Left colon (tissue), 2 donors: ENCODE measurements at places on chromosomes 1 and 21. TPM values are rescaled to one million over a fixed set of nuclear protein-coding genes. Genes with fewer than 3 reads are reported as not detected.
A peak's percentile ranks its signal among the peaks of the same experiment; 100 is the strongest.

Gene KCND3
- 3.0 TPM for total RNA-seq

Gene ETNK2
- total RNA-seq, result 1.7 TPM

Gene TNNI3K
- not detected for total RNA-seq

Gene PLPPR4
- 0.12 TPM for total RNA-seq

Gene NUP210L
- total RNA-seq, result not detected

Gene LYPLA2
- total RNA-seq, result 97.2 TPM

Gene FAM151A
- total RNA-seq, result 7.8 TPM

Gene CASQ1
- total RNA-seq, result not detected

Gene ZMYND12
- 1.2 TPM for total RNA-seq

Gene KAZN
- total RNA-seq, result 11.4 TPM

Gene MAP3K21
- 16.3 TPM for total RNA-seq

Gene SLC30A10
- 11.3 TPM for total RNA-seq

GRCh38 chr1:79693441-79694114, 687.0 kb upstream of the ADGRL4 start:
- no peak for DNase-seq

DNA sequence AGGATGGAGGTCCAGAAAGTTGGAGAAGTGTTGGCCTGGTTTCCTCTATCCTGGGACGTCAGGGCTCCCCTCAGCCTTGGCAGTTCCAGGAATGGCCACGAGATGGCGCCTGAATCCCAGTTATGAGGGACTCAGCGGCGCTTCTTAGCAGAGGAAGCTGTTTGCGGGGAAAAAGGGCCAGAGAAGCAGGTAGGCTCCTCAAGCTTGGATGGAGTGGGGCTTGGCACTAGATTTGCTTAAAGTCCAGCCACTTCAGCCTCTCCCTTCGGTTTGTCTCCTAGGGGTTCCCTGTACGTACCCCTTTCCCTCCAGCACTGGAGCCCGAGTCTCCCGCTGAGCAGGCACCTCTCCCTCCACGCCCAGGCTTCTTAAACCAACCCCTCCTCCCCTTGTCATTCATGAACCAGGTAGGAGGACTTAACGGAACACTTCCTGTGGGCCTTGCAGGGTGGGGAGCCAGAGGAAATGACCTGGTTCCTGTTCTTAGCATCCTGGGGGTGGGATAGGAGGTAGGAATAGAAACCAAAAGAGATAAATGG, 32.0 kb upstream of the TENT5B start:
- DNase-seq, result peak; percentile 92

- DNase-seq, result peak; percentile 33
Observed at GRCh38 chr1:205569411-205570172, 62.2 kb downstream of the ELK4 start.

GRCh38 chr1:178724376-178724727, 692 bp upstream of the RALGPS2 start:
- no peak for DNase-seq

DNA sequence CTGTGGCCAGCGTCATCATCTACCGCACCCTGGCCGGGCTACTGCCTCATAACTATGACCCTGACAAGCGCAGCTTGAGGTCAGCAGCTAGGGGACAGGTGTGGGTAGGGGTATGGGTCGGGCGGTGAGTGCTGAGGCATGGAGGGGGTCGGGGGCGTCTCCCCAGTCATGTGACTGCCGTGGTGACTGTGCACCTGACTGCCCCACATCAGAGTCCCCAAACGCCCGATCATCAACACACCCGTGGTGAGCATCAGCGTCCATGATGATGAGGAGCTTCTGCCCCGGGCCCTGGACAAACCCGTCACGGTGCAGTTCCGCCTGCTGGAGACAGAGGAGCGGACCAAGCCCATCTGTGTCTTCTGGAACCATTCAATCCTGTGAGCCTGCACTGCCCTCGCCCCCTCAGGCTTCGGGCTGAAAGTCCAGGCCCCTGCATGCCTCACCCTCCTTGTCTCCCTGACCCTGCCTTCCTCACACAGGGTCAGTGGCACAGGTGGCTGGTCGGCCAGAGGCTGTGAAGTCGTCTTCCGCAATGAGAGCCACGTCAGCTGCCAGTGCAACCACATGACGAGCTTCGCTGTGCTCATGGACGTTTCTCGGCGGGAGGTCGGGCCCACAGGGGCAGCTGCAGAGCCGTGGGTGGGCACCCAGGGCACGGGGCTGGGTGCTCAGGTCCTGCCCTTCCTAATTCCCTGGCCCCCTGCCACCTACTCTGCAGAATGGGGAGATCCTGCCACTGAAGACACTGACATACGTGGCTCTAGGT, 13.5 kb downstream of the PSRC1 start:
- DNase-seq, result no peak

DNA sequence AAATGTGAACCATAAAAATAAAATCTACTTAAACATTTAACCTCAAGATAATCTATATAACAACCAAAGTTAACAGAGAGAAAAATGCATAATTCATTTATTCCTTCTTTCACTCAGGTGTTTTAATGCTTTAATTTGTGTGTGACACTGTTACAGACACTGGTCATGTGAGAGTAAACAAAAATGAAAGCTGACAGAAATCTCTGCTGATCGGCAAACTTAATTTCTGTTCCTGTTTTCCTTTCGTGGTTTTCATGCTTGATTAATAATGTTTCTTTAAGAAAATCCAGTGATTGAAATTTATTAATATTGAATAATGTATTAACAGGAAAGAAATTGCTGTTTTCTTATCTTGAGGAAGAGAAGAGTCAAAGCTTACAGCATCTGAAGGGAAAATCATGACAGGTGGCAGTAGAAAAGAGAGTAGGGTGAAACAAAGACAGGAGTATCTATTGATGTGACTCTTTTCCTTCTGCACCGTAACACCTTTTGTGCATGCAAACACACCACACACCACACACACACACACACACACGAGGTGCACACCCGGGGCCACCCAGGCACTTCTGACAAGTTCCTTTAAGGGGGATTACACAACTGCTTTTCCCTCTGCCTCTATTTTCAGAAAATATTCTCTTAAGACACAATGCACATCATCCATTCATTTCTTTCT, 1.6 kb downstream of the OR2AK2 start:
- no peak for DNase-seq

- DNase-seq, result no peak
Observed at GRCh38 chr1:97034651-97035050, 313.1 kb downstream of the PTBP2 start.

DNA sequence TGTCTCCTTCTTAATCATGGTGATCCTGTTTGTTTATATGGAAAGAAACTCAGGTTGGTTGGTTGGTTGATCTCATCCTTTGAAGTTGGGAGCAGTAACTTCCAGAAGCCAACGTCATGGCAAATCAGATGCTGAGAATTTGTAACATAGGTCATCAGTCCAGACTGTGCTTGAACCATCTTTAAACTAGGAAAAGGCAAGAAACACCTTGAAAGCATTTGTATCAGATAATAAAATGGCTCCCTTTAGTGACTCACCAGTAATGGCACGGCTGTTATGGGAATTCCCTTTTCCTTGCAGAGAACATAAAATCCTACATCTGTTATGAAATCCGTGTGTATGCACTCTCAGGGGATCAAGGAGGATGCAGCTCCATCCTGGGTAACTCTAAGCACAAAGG, 58.1 kb downstream of the SERBP1 start:
- DNase-seq, result no peak

DNA sequence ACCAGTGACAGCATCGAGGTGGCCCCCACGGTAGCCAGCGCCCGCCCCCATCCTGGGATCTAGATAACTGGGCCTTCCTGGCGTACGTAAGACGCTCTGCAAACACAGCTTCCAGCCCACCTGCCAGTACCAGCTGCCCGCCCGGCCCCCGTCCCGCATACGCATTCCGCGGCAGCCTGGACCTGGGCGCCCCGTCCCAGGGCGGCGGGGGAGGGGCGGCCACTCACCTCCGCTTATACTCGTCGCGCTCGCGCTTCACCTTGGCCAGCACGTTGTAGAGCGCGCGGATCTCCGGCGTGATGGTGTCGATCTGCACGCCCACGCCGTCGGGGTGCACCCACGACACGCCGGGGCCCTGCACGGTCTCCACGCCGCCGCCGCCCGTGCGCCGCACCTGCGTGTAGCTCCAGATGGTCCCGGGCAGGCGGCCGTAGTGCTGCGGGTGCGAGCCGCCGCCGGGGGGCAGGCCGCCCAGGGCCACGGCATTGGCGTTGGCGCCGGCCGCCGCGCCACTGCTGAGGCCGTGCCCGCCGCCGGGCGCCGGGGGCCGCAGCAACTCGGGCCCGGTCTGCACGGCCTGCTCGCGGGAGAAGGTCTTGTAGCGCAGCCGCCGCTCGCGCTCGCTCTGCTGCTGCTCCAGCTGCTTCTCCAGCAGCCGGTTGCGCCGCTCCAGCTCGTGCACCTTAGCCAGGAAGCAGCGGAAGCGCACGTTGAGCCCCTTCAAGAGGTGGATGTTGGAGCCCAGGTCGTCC, 859 bp downstream of the IFFO2 start:
- DNase-seq, result peak; percentile 44

DNA sequence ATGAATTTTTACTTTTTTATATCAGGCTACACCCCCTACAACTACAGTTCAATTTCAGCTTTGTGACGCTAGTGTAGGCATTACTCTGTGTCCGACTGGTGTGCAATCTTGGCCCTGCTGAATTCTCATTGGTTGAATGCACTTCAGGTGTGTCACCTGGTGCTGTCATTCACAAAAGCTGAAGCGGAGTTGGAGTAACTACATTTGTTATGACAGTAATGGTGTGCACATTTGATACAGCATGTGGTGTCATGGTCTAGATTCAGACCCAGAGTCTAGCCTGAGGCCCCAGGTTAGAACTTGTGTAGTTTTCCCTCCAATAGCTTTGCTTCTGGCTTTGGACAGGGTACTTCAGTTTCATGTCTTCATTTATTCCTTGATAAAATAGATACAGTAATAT, 88.7 kb downstream of the C1orf94 start:
- DNase-seq, result no peak

- no peak for DNase-seq
Observed at GRCh38 chr1:228345201-228345930, 61.3 kb downstream of the TRIM11 start.

- DNase-seq, result no peak
Observed at GRCh38 chr1:240866724-240867123, 254.8 kb upstream of the GREM2 start.

- no peak for DNase-seq
Observed at GRCh38 chr21:42609811-42610210, 43.6 kb upstream of the PDE9A start.

DNA sequence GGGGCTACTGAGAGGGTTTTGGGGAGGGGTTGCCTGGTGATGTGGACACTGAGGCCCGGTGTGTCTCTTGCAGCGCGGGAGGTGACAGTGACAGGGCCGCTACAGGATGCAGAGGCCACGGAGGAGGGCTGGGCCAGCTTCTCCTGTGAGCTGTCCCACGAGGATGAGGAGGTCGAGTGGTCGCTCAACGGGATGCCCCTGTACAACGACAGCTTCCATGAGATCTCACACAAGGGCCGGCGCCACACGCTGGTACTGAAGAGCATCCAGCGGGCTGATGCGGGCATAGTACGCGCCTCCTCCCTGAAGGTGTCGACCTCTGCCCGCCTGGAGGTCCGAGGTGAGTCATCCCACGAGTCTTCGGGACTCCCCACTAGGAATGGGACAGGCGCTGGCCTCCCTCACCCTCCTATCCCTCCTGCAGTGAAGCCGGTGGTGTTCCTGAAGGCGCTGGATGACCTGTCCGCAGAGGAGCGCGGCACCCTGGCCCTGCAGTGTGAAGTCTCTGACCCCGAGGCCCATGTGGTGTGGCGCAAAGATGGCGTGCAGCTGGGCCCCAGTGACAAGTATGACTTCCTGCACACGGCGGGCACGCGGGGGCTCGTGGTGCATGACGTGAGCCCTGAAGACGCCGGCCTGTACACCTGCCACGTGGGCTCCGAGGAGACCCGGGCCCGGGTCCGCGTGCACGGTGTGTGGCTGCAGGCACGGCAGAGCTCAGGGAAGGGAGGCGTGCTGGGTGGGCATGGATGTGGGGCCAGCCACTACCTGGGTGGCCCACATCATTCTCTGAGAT, 72.5 kb downstream of the OBSCN start:
- peak; percentile 17 for DNase-seq

DNA sequence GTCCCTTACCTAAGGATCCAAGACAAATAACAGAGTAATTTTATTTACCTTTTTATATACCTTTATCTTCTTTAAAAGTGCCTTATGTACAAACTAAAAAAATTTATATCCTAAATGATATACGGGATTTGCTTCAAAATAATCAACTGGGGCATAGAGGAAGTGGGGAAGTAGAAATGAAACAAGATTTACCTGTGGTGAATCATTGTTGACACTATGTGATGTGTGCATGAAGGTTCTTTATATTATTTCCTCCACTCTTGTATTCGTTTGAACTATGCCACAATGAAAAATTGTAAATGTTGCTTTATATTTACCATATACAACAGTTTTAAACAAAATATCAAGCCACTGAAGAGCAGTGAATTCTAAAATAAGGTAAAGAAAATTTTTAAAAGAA, 13.0 kb downstream of the RGS7 start:
- no peak for DNase-seq

DNA sequence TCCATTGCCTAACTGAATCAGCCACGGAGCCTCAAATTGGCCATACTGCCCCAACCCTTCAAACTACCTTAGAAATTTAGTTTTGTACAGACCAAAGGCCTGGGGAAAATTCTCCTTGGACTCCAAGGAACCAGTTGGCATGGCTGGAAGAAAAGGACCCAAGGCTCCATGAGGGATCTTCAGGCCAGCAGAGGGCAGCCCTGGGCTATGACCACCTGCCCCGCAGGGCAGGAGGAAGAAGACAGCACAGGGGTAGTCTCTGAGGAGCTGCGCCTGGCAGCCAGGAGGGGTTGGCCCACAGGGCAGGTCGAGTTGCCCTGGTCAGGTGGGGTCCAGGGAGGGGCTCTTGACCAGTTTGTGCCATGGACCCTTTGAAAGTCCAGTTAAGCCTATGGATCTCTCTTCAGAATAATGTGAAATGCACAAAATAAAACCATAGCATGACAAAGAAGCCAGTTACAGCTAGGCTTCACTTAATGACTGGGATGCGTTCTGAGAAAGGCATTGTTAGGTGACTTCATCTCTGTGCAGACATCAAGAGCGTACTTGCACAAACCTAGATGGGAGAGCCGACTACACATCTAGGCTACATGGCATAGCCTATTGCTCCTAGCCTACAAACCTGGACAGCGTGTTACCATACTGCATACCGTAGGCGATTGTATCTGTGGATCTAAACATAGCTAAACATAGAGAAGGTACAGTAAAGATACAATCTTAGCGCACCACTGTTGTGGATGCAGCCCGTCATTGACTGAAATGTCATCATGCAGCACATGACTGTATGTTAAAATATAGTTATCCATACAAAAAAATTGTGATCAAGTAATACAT, 26.1 kb downstream of the CACNA1S start:
- DNase-seq, result peak; percentile 40

- DNase-seq, result no peak
Observed at GRCh38 chr21:35099310-35099709, 50.2 kb upstream of the RUNX1 start.

DNA sequence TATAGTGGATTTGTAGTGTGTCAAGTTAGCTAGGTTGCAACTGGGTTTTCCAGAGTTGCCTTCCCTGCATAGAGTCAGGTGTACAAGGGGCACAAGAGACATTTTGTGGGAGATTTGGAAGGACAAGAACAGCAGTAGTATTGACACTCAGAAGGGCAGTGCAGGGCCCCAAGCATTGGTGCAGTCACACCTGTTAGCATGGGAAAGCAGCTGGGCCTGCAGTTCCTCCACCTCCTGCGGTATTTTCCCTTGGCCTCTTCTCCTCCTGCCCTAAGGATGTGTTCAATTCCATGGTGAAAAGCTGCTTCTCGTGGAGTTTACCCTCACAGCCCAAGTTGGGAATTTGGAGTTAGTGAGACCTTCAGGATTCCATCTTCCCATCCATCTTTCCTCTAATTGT, 47.1 kb upstream of the TRABD2B start:
- no peak for DNase-seq

GRCh38 chr21:44890961-44891541, 17.6 kb upstream of the PTTG1IP start:
- no peak for DNase-seq

GRCh38 chr1:108747898-108748297, 1.4 kb downstream of the STXBP3 start:
- no peak for DNase-seq
